ENCODE measurements at places on chromosomes 11 and 22. TPM values are rescaled to one million over a fixed set of nuclear protein-coding genes. Genes with fewer than 3 reads are reported as not detected.

Gene FERMT3
- 201 TPM for total RNA-seq

Gene FOLR3
- total RNA-seq, result not detected

DNA sequence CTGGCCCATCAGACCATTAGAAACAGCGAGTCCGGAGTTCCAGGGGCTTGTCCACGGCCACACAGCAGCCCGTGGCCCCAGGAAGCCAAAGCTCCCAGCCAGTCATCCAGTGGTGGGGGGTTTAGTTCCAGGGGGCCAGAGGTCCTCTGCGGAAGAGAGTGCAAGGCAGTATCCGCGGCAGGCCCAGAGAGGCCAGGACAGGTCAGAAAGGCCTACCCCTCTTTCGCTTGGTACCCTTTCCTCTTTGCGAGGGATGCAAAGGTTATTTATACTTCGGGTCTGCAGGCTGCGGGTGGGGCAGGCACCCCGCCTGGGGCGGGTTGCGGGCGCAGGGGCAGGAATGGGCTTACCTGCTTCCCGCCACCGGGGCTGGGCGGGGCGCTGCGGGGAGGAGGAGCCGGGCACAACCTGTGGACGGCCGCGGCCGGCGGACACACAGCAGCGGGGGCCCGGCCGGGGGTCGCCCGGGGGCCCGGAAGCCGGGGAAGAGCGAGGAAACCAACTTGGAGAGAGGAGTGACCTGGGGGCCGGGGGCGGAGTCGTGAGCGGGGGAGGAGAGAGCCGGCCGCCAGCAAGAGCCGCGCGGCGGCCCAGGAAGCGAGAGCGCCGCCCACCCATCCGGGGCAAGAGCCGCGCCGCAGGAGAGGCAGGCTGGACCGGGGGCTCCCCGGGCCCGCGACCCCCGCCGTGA lies at the start of gene SH3BP1:
TSS of gene SH3BP1 (plus strand) at position 600 of the 691 bp plus-strand sequence. CDS start 119 bp downstream, outside the sequence.
- DNase-seq, result peak; percentile 64

GRCh38 chr11:66749091-66749490 lies 20.1 kb upstream of the SPTBN2 start:
- DNase-seq, result no peak

- no peak for DNase-seq
Observed at GRCh38 chr11:9428706-9429105, 32.1 kb upstream of the ZNF143 start.

Gene DCDC1
- not detected for total RNA-seq

DNA sequence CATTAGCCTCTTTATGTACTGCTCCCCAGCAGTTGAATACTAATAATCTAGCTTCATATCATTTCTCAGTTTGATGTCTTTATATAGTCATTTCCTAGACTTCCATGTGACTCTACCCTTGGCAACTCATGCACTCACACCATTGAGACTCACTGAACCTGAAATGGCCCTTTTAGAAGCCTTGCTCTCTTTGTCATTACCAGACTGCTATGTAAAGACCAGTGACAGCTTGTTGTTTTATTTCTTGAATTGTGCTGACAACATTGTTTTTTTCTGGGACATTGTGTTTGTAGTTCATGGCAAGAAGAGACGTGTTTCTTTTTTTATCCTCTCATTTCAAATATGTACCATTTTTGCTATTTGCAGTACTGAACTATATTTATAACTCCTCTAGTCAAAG lies 256.5 kb downstream of the CNTN5 start:
- no peak for DNase-seq

DNA sequence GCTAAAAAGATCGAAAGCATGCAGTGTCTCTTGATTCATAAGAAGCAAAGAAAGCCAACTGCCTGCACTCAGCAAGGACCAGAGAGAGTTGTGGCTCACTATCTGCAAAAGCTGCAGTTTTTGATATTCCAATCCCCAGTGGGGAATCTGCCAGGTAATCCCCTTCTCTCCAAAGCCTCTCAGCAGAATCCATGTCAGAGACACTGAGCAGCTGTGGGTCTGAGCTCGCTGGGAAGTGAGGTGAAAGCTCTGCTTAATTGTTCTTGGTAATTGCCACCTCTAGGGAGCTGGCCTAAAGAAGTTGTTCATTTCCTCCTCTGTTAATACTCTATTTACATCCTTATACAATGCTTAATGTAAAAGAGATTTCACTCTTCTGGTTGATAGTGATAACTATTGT lies 261.3 kb upstream of the LRRC4C start:
- DNase-seq, result no peak

DNA sequence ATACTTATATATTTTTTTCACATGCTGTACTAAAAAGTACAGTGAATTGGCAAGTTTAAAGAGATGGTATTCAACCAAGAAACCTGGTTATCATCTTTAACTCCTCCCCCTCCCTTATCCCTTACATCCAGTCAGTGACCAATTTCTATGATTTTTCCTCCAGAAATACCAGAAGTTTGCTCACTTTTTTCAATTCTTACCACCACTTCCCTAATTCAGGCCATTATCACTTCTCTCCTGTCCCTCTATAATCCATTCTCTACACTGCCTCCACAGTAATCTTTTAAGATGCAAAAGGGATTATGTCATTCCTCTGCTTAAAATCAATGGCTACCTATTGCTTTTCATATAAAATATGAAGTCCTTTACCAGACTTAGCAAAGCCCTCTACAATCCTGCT lies 62.8 kb downstream of the CEP57 start:
- DNase-seq, result no peak

DNA sequence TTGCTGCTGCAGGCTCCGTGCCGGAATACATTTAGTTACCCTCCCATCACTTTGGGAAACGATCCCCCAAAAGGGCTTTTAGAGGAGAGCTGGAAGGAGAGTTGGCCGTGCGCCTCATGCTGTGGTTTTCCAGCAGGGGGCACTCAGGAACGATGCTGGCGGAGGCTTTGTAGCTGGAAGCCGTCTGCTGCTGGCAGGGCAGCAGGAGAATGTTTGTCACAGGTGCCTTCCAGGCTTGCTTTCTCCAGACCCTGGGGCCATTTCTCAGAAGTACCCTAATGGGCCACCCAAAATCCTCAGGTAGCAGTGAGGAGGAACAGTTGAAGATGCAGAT lies 30.0 kb upstream of the CABP7 start:
- DNase-seq, result no peak

Gene SBF1
- total RNA-seq, result 116 TPM

- DNase-seq, result no peak
Observed at GRCh38 chr11:134656861-134657540, 245.0 kb upstream of the B3GAT1 start.

Gene TEF
- 1.6 TPM for total RNA-seq

Gene SCGB2A2
- not detected for total RNA-seq

DNA sequence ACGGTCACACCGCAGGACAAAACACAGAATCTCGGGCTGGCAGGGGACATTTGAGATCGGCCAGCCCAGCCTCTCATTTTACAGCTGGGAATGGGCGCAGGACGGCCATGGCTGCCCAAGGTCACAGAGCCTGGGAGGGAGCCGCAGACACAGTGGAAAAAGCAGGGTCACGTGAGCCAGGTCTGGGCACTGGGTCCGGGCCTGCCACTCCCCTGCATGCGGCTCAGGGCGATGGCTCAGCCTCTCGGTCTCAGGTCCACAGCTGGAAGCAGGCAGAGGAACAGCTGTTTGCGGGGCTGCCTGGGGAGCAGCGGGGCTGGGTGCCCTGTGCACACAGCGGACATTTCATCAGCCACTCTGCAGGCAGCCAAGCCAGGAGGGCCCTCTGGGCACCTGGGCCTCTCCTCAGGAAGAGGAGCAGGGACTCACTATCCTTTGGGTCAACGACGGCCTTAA lies 10.4 kb upstream of the PPARA start:
- no peak for DNase-seq

Gene ZNF215
- total RNA-seq, result 1.8 TPM

GRCh38 chr22:21837248-21837979 lies 30.0 kb downstream of the MAPK1 start:
- no peak for DNase-seq

DNA sequence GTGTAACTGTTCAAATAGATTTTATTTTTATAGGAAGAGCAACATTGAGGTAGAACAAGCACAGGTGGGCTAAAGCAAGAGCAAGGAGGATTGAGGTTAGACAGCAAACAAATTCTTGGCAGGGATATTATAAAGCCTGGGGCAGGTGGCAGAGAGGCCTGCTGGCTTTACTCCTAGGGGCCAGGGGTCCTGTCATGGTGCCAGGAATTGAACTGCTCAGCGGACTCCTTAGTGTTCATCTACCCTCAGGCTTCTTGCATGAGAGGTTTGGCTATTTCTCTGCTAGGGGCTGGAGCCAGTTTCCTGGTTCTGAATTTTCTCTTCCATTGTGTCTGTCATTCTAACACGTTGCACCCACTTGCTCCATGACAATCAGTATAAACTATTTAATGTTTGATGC lies 217.2 kb upstream of the NCAM1 start:
- DNase-seq, result no peak

Gene CSF2RB
- total RNA-seq, result 11.7 TPM

DNA sequence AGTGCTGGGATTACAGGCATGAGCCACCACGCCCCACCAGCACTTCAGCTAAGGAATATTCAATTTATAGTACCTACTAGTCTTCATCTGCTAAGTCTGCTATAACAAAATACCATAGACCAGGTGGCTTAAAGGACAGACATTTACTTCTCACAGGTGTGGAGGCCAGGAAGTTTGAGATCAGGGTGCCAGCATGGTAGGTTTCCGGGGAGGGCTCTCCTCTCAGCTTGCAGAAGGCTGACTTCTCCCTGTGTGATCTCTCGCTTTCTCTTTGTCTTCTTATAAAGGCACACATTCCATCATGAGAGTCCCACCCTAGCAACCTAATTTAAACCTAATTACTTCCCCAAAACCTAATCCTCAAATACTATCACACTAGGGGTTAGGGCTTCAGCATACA lies 433.0 kb downstream of the INSC start:
- DNase-seq, result no peak

Gene SEC14L6
- not detected for total RNA-seq

Gene INPP5J
- not detected for total RNA-seq

GRCh38 chr11:3865388-3866193 lies 10.1 kb downstream of the STIM1 start:
- no peak for DNase-seq

DNA sequence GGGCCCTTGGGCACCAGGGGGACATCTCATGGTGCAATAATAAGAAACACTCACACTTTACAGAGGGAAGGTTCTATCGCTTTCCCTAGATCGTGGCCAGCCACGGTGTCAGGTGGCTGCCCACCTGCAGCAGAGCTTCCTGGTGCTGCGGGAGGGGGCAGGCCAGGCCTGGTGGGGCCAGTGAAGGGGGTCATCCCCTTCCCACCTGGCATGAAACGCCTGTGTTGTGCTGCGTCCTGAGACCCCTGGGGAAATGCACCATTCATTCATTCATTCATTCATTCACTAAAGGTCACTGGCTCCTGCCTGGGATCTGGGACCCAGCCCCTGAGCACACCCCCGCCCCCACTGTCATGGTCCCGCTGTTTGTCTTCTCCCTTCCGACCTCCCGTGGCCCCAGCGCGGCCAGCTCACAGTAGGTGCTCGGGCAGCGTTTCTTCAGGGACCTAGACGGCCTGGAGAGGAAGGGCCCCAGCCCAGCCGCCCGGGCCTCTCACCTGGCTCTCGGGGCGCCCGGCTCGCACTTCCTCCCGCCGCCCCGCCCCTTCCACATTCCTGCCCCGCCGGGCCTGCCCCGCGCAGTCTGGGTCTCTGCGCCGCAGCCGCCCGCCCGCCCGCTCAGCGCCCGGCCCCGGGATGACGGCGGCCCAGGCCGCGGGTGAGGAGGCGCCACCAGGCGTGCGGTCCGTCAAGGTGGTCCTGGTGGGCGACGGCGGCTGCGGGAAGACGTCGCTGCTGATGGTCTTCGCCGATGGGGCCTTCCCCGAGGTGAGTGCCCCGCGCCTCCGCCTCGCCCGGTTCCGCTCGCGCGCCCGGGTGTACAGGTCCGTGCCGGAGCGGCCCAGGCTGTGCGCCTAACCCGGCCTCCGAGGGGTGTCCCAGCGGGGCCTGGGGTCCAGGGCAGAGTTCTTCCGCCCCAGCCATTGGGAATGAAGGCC lies at the start of gene RHOD:
TSS of gene RHOD (plus strand) at position 581 of the 938 bp plus-strand sequence. CDS start at position 637, 56 bp downstream.
- DNase-seq, result peak; percentile 14

GRCh38 chr11:86637988-86638387 lies 34.4 kb downstream of the ME3 start:
- peak; percentile 40 for DNase-seq
